ENCODE measurements at places on chromosomes 7 and 10.

- DNase-seq = no peak
These were observed 153.7 kb downstream of the CDK14 start for GRCh38 chr7:90749774-90750173.

DNA sequence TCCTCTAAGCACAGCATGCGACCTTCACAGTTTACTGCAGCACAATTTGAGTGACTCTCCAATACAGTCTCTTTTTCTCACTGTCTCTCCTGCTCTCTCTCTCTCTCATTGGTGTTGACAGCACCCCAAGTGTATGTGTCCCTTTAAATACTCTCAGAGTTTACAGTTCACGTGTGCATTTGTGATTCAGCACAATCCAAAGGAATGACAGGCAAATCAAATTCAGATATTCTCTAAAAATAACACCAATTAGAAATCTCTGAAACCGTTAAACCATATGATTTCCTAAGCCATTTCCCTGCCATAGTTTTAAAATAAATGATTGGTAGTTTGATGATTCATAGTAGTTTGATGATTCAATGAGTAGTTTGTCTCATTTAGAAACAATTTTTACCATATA, 104.0 kb upstream of the GAD2 start:
- DNase-seq = no peak

DNA sequence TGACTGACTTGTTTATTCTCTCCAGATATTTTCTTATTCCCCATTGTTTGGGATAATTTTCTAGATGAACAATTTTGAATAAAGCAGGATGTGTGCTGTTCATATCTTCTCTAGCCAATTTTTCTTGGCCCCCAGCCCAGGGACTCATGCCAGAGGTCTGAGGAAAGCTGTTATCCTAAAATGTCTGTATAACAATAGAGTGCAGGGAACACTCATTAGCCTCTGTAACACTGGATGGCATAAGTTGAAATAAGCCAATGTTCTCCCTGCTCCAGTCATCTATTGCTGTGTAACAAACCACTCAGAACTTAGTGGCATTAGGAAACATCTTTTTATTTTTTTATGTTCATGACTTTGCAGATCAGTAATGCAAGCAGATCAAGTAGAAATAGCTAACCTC, 121.7 kb upstream of the TRIM24 start:
- no peak for DNase-seq

GRCh38 chr10:76786504-76787072, 851.0 kb downstream of the KCNMA1 start:
- DNase-seq = no peak

DNA sequence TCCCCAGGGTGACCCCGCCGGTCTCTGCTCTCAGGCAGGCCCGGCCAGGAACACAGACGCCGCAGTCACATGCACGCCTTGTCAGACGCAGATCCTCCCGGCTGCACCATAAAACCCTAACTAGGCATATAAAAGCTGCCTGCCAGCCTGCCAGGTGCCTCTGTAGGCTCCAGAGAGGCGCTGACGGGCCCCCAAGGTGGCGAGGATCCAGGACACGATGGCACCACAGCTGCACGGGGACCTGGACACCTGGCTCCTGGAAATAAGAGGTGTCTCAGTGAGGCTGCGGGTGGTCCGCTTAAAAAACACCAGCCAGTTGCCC, 21.9 kb upstream of the GDF10 start:
- no peak for DNase-seq

DNA sequence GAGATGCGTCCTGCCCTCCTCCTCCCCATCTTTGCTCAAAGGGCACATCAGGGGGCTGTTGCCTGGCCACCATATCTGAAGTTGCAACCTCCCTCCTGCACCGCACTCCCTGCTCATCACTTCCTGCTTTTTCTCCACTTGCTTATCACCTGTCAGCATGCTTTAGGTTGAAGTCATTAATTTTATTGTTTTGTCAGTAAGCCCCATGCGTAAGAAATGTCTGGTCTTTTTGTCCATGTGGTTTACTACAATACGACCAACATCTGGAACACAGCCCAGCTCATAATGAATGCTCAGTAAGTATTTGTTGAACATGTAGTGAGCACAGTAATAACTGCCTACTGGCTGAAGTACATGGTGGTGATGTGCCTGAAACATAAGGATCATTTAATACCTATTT, 71.6 kb upstream of the GJD4 start:
- no peak for DNase-seq

GRCh38 chr10:50585921-50586739, 37.6 kb downstream of the SGMS1 start:
- no peak for DNase-seq

DNA sequence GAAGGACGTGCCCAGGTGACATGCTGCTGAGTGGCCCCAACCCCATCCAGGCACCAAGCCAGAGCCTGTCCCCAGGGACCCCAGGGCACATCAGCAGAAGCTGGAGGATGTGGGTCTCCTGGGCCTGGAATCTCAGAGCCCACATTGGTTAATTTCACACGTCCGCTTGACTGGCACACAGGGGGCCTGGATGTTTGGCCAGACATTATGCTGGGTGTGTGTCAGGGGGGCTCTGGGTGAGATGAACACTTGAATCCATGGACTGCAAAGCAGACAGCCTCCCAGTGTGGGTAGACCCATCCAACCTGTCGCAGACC, 79.1 kb upstream of the RET start:
- DNase-seq = no peak

DNA sequence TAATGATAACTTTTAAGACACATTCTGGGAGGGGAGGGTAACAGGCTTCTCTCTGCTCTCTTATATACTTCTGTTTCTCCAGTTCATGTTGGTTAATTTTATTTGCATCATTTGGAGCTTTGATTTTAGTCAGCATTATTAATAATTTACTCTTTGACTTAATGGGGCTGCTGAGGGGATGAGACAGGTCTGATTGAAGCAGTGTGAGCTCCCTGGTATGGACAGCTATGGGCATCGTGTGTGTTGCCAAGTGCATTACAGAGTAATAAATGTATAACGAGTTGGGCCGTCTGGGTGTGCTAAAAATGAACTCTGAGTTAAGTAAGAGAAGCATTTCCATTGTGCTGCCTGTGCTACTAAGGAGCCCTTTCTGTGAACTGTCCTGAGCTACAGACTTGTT, 31.7 kb upstream of the IKZF1 start:
- DNase-seq = no peak

GRCh38 chr10:112581921-112582320, 134.9 kb downstream of the VTI1A start:
- no peak for DNase-seq

DNA sequence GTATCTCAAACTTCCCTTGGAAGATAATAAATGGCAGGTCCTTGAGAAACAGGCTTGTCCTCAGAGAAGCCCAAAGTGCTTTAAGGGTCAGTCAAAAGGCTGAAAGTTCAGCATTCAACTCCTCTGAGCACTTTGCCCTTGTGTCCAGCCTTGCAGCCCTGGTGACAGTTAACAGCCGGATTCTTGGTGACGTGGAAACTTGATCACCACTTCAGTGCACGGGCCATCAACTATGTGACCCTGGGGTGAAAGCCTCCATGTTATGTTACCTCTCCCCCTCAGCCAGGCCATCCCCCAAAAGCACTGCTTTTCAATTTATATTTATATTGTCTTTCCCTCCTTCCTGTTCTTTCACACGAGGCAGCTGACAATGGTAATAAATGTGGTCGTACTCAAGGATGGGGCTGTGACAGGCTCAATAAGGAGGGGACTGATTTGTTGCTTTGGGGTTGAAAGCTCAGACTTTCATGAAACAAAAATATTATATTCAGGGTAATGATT, 164.0 kb upstream of the NRP1 start:
- DNase-seq = no peak

Measured in activated naive CD8-positive, alpha-beta T cell treated with anti-CD3 and anti-CD28 coated beads, Interleukin-2, amount 50 U/mL, for 24 hours (primary cell).